ENCODE measurements at places on chromosomes 3 and 15. TPM values are rescaled to one million over a fixed set of nuclear protein-coding genes. Genes with fewer than 3 reads are reported as not detected.

- H3K4me1 ChIP-seq = peaks cover 43% of the 10 kb centered on the region
- no peak overlapping the region for H3K4me3 ChIP-seq
- DNase-seq = no peak
These were observed 747.9 kb upstream of the CCDC54 start for GRCh38 chr3:106629215-106629832.

CPNE9 gene
- total RNA-seq = not detected

- no peaks in the 10 kb centered on the region for H3K27me3 ChIP-seq
- no peak for DNase-seq
- H3K27ac ChIP-seq = peak overlapping the region; percentile 82
- peaks cover 26% of the 10 kb centered on the region for H3K36me3 ChIP-seq
These were observed 63.3 kb downstream of the ZNF106 start for GRCh38 chr15:42427429-42428223.

TNNC1 gene
- 13.7 TPM for total RNA-seq

GRCh38 chr15:60534546-60534945 is 55.6 kb upstream of the ICE2 start:
- peaks cover 1% of the 10 kb centered on the region for H3K36me3 ChIP-seq
- no peaks in the 10 kb centered on the region for H3K27me3 ChIP-seq
- H3K4me3 ChIP-seq = no peak overlapping the region

DNA sequence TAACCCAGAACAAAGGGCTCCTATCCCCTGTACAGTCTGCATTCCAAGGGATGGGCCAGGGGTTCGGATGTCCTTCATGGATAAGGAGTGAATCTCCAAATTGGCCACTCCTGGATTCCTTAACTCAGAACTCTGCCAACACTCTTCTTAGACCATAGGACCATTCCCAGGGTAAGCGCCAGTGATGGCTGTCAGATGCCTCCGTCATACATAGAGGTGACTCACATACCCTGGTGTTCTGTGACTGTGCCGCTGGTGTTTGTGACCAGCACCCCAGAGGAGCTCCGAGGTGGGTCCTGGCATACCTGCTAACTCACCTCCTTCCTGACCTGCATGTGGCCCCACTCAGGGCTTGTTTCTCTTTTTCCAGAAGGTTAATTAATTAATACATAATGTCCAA is 134.7 kb downstream of the KLF13 start:
- peaks cover 26% of the 10 kb centered on the region for H3K4me1 ChIP-seq
- DNase-seq = no peak
- no peak overlapping the region for H3K27ac ChIP-seq

GPR149 gene
- total RNA-seq = not detected

FSD2 gene
- not detected for total RNA-seq

CDHR4 gene
- not detected for total RNA-seq

NR1I2 gene
- not detected for total RNA-seq

- H3K36me3 ChIP-seq = no peaks in the 10 kb centered on the region
- DNase-seq = no peak
- H3K27me3 ChIP-seq = peaks cover 2% of the 10 kb centered on the region
- no peak overlapping the region for H3K27ac ChIP-seq
- peaks cover 3% of the 10 kb centered on the region for H3K4me1 ChIP-seq
These were observed 6.7 kb upstream of the ACSBG1 start for GRCh38 chr15:78241017-78241416.

- no peak for DNase-seq
- H3K27me3 ChIP-seq = no peaks in the 10 kb centered on the region
- H3K36me3 ChIP-seq = peaks cover 18% of the 10 kb centered on the region
- no peak overlapping the region for H3K4me3 ChIP-seq
- no peaks in the 10 kb centered on the region for H3K4me1 ChIP-seq
These were observed 20.2 kb upstream of the IMPG2 start for GRCh38 chr3:101340591-101340990.

DNA sequence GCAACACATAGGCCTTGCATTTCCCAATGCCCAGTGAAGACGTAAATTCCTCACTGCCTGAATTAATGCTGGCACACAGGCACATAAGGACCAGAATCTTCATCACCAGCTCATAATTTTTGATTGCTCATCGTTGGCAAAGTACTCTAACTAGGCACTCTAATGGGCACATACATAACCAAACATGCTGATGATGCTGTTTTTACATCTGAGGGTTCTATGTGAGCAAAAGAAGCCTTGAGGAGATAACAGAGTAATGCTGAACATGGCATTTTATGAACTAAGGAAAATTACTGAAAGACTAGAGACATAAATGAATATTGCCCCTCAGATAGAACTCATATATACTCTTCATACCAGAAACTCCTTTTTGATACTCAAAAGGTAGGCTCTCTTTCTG is 387.4 kb downstream of the EPHA6 start:
- H3K4me3 ChIP-seq = no peak overlapping the region
- no peaks in the 10 kb centered on the region for H3K36me3 ChIP-seq
- no peaks in the 10 kb centered on the region for H3K4me1 ChIP-seq

- no peaks in the 10 kb centered on the region for H3K36me3 ChIP-seq
- no peak overlapping the region for H3K27ac ChIP-seq
- H3K27me3 ChIP-seq = no peaks in the 10 kb centered on the region
- no peak for DNase-seq
- no peak overlapping the region for H3K4me3 ChIP-seq
These were observed 11.3 kb downstream of the ADAM10 start for GRCh38 chr15:58738046-58738707.

DNA sequence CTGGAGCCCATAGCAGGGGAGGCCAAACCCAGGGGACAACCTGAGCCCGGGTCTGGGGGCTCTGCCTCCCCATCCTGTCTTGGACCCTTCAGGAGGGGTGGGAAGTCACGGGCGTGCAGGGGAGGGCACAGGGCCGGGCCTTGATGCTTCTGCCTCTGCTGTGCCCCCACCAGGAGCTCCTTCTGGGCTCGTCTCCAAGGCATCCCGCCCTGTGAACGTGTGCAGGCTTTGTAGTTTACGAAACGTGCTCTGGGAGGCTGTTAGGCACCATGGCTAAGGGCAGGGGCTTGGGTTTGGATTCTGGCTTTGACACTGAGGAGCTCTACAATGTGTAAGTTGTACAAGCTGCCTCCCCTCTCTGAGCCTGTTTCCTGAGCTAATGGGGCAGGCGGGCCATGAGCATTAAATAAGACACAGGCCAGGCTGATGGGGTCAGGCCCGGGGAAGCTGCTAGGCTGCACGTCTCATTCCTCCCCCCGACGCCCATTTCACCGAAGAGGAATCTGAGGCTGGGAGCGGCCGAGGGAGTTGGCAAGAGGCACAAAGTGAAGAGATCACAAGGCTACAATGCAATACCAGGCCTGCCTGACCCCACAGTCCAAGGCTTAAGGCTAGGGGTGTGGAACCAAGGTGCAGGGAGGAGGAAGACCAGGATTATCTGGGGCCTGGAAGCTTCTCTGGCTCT is 19.6 kb downstream of the PLXND1 start:
- H3K36me3 ChIP-seq = peaks cover 17% of the 10 kb centered on the region
- H3K4me3 ChIP-seq = no peak overlapping the region
- H3K4me1 ChIP-seq = peaks cover 37% of the 10 kb centered on the region

LRRC31 gene
- total RNA-seq = not detected

LRRIQ4 gene
- not detected for total RNA-seq

- no peaks in the 10 kb centered on the region for H3K27me3 ChIP-seq
- DNase-seq = no peak
These were observed 19.2 kb downstream of the SMAD3 start for GRCh38 chr15:67084561-67084960.

- peaks cover 46% of the 10 kb centered on the region for H3K27me3 ChIP-seq
- no peaks in the 10 kb centered on the region for H3K36me3 ChIP-seq
- no peaks in the 10 kb centered on the region for H3K4me1 ChIP-seq
- H3K4me3 ChIP-seq = no peak overlapping the region
- no peak overlapping the region for H3K27ac ChIP-seq
These were observed 16.2 kb upstream of the CCR9 start for GRCh38 chr3:45870099-45870498.

DNA sequence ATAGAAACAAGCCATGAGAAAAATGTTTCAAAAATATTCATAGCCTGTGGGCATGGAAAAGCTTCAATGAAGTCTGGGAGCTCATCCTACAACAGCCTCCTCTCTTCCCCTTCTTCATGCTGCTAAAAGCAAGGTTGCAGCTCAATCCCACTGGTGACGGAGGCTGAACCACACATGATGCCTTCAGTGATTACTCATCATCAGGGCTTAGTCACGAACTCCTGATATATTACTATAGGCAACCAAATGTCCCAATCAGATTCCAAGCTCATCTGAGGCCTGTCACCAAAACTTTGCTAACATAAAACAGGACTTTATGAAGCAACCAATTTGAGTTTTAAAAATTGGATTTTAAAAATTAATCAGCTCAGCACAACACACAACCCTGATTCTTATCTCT is 24.0 kb upstream of the SLC24A5 start:
- no peaks in the 10 kb centered on the region for H3K36me3 ChIP-seq
- peaks cover 3% of the 10 kb centered on the region for H3K27me3 ChIP-seq
- peaks cover 6% of the 10 kb centered on the region for H3K4me1 ChIP-seq
- no peak for DNase-seq
- no peak overlapping the region for H3K27ac ChIP-seq
- no peak overlapping the region for H3K4me3 ChIP-seq

DNA sequence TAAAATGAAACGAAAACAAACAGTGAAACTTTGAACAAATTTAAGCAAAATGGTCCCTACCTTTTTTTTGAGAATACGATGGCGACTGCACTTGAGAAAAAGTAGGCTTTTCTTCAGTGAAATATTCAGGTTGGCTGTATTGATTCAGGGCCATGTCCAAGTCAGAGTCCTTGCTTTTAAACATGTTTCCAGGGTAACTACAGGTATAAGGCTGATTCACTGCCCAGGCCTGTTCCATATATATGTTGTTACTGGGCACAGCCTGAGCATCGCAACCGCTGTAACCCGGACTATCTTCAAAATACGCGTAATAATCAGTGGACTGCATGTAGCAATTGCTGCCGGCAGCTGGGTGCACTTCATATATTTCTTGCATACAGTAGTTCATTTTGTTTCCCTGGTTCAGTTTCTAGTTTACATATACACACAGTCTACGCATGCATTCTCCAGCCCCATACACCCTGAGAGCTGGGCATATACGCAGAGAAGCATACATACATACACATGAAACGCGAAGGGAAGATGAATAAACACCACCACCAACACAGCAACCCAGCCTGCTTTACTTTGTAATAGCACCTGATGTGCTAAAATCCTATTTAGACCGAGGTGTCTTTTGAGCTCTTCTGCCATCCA is 220.0 kb downstream of the NR1D2 start:
- no peak overlapping the region for H3K4me3 ChIP-seq
- H3K4me1 ChIP-seq = peaks cover 3% of the 10 kb centered on the region
- DNase-seq = no peak
- no peaks in the 10 kb centered on the region for H3K27me3 ChIP-seq
- H3K36me3 ChIP-seq = no peaks in the 10 kb centered on the region

HEG1 gene
- total RNA-seq = 107 TPM

DNA sequence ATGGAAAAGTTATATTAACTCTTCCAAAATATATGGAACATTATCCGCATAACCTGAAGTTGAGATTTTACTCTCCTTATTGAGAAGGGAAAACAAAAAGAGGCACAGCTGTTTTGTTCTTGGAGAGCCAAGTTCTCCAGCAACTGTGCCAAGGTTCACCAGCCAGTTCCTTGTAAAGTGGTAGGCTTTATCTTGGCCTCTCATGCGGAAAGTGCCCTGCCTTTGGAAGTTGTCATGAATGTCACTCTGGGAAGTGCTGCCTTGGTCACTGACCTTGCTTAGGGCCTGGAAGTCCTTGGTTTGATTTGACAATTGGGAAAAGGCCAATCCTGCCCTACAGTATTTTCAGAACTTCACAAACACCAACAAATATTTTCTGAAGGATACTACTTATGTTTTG is 44.2 kb upstream of the THRB start:
- no peaks in the 10 kb centered on the region for H3K4me1 ChIP-seq
- H3K4me3 ChIP-seq = no peak overlapping the region
- H3K27ac ChIP-seq = no peak overlapping the region
- peaks cover 24% of the 10 kb centered on the region for H3K27me3 ChIP-seq

GRCh38 chr3:188526057-188526456 is 372.1 kb downstream of the LPP start:
- H3K27me3 ChIP-seq = no peaks in the 10 kb centered on the region
- H3K27ac ChIP-seq = peak overlapping the region; percentile 3
- peaks cover 87% of the 10 kb centered on the region for H3K4me1 ChIP-seq
- H3K4me3 ChIP-seq = no peak overlapping the region
- H3K36me3 ChIP-seq = peaks cover 19% of the 10 kb centered on the region

- DNase-seq = no peak
- no peaks in the 10 kb centered on the region for H3K36me3 ChIP-seq
- H3K27me3 ChIP-seq = no peaks in the 10 kb centered on the region
These were observed 835 bp downstream of the STOML1 start for GRCh38 chr15:73991260-73991659.

DNA sequence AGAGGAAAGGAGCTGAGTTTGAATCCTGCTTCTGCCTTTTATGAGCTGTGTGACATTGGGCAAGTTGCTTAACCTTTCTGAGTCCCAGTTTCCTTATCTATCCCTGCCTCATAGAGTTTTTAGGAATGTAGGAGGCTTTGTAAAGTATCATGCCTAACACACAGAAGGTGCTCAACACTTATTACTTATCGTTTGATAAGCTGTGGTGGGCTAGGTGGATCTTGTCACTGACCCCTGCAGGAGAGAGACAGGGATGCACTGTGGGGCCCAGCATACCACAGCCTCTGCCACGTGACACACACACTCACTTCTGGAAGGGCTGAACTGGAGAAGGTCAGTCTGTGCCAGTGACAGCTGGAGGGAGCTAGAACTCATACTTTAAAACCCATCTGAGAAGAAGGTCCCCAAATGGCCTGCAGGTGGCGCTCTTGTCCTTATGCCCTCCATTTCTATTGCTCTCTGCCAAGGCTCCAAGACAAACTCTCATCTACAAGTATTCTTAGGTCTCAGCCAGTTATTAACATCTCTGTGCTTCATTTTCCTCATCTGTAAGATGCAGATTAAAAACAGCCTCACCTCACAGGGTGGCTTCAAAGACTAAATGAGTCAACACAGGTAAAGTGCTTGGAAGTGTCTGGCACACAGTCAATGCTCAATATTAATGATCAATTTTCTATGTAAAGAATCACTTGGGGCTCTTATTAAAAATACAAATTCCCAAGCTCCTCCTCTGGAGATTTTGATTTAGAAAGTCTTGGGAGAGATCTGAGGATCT is 57.5 kb upstream of the HACD2 start:
- DNase-seq = no peak
- no peaks in the 10 kb centered on the region for H3K27me3 ChIP-seq
- H3K4me1 ChIP-seq = peaks cover 61% of the 10 kb centered on the region
- H3K4me3 ChIP-seq = no peak overlapping the region
- H3K27ac ChIP-seq = peak overlapping the region; percentile 87

KBTBD8 gene
- total RNA-seq = 1.9 TPM

GRCh38 chr3:177221744-177222143 is 24.5 kb upstream of the TBL1XR1 start:
- no peaks in the 10 kb centered on the region for H3K4me1 ChIP-seq
- H3K27me3 ChIP-seq = no peaks in the 10 kb centered on the region
- H3K36me3 ChIP-seq = no peaks in the 10 kb centered on the region
- no peak overlapping the region for H3K4me3 ChIP-seq

VIPR1 gene
- 6.1 TPM for total RNA-seq

ANKUB1 gene
- total RNA-seq = not detected

- H3K36me3 ChIP-seq = peaks cover 4% of the 10 kb centered on the region
- H3K27me3 ChIP-seq = no peaks in the 10 kb centered on the region
- no peak for DNase-seq
- peak overlapping the region; percentile 15 for H3K27ac ChIP-seq
These were observed 30.0 kb downstream of the SHQ1 start for GRCh38 chr3:72818092-72818773.

- no peaks in the 10 kb centered on the region for H3K36me3 ChIP-seq
- peaks cover 41% of the 10 kb centered on the region for H3K4me1 ChIP-seq
- peak overlapping the region; percentile 92 for H3K27ac ChIP-seq
- H3K27me3 ChIP-seq = no peaks in the 10 kb centered on the region
- DNase-seq = no peak
- peak overlapping the region; percentile 59 for H3K4me3 ChIP-seq
These were observed 34.2 kb upstream of the SKIL start for GRCh38 chr3:170323331-170323730.

CTXND1 gene
- not detected for total RNA-seq

SPTBN5 gene
- total RNA-seq = 2.2 TPM
